ENCODE measurements at places on chromosomes 2 and 18.

GRCh38 chr2:10932345-10933151 lies 20.8 kb downstream of the KCNF1 start:
- DNase-seq, result no peak

DNA sequence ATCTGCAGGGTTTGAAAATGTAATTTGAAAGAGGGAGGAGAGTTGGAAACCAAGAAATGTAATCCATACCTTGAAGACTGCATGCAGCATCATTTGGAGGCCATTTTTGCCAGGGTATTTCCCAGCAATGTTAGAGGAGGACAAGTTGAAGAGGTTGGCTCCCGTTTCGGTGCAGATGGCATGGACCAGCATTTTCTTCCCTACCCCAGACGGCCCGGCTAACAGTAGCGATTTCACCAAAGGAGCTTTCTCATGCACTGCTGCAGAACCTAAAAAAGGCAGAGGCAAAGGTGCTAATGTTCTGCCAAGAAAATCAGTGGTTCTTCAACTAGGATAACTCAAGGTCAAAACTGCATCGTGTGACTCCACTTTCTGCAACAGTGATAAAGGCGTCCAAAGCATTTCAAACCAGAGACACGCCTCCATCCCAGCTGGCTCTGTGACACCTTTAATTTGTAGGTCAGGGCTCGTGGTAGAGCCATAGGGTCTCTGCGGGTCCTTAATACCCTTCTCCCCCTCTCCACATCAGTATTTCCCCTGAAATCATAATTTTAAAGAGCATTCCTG lies 99.6 kb upstream of the ASB18 start:
- DNase-seq, result no peak

DNA sequence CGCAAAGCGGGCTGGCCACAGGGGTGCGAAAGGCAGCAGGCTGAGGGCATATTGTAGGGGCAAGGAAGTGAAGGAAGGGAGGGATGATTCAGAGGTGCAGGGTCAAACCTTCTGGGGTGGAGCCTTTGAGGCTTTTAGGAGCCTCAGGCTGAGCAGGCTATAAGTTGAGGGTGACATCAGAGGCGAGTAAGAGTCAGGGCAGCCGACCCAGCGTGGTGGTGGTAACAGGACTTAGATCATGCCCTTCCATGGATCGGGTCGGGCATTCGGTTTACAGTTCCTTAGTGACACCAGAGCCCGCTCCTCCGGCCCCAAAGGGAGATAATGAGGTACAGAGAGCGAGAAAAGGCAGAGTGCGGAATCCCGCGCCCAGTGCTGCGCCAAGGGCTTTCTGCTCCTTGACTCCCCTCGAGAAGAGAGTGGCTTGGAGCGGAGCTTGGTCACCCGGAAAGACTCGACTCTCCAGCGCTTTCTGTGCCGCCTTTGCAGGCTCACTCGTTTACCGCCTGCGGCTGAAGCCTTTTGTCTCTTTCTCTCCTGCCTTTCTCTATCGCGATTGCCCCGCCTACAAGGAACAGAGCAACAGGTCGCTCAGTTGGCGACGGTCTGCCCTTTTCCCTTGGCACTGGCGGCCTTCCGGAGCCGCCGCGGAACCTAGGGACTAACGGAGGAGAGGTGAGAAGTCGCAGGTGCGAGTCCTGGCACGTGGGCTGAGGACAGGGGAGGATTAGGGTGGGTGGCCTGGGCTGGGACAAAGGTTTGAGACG lies 720 bp downstream of the LBX2 start:
- DNase-seq, result no peak

DNA sequence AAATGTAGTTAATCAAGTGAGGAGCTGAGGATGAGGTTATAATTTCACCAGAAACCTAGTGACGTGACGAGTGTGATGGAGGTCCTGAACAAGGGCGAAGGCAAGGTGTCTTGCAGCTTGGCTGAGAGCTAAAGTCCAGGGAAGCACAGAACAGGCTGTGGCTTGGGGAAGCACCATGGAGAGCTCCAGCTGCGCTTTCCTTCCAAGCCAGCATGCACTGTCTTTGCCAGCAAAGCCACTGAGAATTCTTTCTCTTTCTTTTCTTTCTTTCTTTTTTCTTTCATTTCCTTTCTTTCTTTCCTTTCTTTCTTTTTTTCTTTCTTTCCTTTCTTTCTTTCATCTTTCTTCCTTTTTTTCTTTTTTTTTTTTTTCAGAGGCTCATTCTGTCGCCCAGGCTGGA lies 239.3 kb downstream of the FBXO15 start:
- no peak for DNase-seq

DNA sequence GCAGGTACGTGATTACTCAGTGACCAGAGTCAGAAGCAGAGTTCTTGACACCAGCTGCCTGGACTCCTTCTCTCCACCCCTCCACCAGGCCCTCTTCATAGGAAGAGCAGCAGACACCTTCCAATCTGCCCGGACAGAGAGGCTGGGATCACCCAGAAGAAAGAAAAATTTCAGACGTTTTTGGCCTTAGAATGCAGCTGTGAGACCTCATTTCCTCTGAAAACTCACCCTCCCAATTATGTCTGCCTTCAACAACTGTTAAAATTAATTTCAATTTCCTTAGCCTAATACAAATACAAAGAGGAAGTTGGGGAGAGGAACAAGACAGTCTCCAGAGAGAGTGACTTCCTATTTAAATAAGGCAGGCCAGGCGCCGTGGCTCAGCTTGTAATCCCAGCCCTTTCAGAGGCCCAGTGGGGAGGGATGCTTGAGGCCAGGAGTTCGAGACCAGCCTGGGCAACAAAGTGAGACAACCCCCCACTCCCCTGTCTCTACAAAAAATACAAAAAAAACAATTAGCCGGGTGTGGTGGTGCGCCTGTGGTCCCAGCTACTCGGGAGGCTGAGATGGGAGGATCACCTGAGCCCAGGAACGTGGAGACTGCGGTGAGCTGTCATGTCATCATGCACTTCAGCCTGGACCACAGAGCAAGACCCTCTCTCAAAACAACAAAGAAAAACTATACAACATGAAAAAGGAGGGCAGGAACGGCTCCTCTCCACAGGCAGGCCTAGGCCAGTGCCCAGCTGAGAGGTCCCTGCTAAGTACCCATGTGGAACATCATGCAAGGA lies 1.6 kb downstream of the SLC66A2 start:
- no peak for DNase-seq

DNA sequence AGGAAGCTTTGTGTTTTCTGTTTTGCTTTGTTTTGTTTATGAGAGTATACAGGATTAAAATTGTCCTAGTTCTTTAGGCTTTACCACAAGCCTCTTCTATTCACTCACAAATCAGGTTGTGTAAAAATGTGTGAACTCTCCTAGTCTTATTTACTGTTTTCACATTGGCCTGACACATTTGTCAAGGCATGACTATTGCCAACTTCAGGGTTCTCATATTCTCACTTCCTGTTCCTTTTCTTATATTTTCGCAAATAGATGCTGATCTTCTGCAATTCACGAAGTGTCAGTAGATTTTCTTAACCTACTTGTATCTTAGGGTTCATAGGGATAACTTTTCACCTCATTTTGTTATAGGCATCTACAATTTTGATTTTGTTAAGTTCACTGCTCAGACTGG lies 67.1 kb downstream of the CCDC102B start:
- DNase-seq, result no peak

DNA sequence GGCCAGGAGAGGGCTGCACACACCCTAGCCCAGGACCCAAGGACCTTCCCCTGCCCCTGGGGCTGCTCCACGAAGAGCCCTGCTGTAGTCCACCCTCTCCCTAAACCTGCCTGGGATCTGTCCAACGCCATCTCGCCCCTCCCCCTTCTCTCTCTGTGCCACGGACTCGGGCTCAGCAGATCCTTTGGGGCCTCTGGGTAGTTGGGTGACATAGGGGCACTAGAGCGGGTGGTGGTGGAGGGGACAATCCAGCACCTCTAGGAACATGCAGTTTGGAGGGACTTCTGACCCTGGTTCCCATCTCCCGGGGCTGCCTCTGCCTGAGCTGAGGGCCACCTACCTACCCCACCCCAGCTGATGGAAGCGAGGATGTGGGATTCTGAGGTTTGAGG lies 7.3 kb upstream of the CRYBA2 start:
- DNase-seq, result no peak

DNA sequence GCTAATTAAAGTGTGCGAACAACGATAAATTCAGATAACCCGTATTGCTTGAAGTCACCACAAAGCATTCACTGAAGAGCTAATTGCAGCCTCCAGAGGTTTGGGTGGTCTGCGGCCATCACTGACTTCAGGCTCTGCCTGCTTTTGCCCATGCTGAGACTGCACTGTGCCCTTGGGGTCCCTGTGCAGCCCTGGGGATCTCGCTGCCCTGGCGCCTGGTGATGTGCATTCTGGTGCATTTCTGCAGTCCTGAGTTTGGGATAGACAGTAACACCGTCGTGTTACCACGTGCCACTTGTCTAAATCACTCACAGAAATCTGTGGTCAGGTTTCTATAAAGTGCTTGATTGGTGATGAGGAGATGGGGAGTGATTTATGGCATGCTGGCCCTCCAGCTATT lies 27.6 kb downstream of the LDLRAD4 start:
- no peak for DNase-seq

- no peak for DNase-seq
Measured at GRCh38 chr2:105413206-105413605, 14.4 kb upstream of the FHL2 start.

GRCh38 chr18:36812678-36813077 lies 16.1 kb downstream of the TPGS2 start:
- no peak for DNase-seq

DNA sequence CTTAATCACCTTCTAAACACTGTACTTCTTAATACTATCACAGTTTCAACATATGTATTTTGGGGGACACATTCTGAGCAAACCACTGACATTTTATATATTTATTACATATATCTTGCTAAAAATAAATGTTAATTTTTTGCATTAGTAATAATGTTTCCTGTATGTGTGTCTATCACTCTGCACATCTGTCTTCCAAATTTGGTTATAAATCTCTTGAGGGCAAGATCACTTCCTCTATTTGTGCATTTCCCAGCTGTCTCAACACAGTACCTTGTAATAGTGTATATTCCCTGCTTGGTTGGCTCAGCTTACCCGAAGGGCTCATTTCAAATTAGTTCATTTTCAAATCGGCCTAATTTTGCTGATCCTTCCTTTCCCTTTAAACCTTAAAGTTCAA lies 617.1 kb upstream of the GYPC start:
- DNase-seq, result no peak

- DNase-seq, result no peak
Measured at GRCh38 chr2:112962308-112963175, 15.3 kb upstream of the IL36G start.

Measured in amygdala (tissue), 56 donors.